WTC11 (cell line): ENCODE measurements at places on chromosomes 6 and 20. TPM values are rescaled to one million over a fixed set of nuclear protein-coding genes. Genes with fewer than 3 reads are reported as not detected.

GRCh38 chr6:27591699-27592480 is 119.0 kb upstream of the ZNF184 start:
- peaks cover 7% of the 10 kb centered on the region; the same call in 1 of the 2 replicates for H3K4me1 ChIP-seq
- H3K27me3 ChIP-seq, result peaks cover 10% of the 10 kb centered on the region
- H3K27ac ChIP-seq, result no peak overlapping the region
- no peaks in the 10 kb centered on the region for H3K36me3 ChIP-seq

GRCh38 chr6:160226118-160226591 is 32.5 kb downstream of the SLC22A2 start:
- H3K4me3 ChIP-seq, result no peak overlapping the region
- peaks cover 76% of the 10 kb centered on the region for H3K4me1 ChIP-seq
- peaks cover 10% of the 10 kb centered on the region for H3K27me3 ChIP-seq
- DNase-seq, result no peak
- peak overlapping the region; percentile 89 for H3K27ac ChIP-seq

DNA sequence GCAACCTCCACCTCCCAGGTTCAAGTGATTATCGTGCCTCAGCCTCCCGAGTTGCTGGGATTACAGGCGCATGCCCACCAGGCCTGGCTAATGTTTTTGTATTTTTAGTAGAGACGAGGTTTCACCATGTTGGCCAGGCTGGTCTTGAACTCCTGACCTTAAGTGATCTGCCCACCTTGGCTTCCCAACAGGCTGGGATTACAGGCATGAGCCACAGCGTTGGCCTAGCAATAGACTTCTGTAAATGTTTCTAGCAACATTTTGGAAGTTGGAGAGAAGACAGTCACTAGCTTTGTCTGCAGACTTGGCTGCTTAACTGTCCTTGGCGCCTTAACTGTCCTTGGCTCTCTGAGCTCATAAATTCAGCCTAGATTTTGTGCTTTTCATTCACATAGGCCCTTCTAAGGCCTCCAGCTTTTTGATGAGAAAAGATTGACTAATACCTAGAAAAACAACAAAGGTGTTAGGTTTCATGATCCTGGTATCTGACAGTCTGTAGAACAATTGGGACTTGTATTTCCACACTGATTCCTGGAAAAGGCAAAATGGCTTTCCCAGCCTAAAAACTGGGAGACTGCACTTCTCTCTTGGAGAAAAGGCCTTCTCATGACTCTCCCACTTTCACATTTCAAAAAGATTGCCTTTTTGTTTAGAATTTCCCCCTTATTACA is 49.7 kb downstream of the OR2B2 start:
- H3K4me3 ChIP-seq, result no peak overlapping the region
- peaks cover 4% of the 10 kb centered on the region; the same call in 1 of the 2 replicates for H3K27me3 ChIP-seq
- H3K4me1 ChIP-seq, result peaks cover 8% of the 10 kb centered on the region
- DNase-seq, result no peak
- H3K27ac ChIP-seq, result no peak overlapping the region

- H3K27ac ChIP-seq, result no peak overlapping the region
- H3K36me3 ChIP-seq, result no peaks in the 10 kb centered on the region
- H3K4me1 ChIP-seq, result peaks cover 6% of the 10 kb centered on the region; the same call in 1 of the 2 replicates
Measured at GRCh38 chr20:8089668-8090067, 42.4 kb upstream of the PLCB1 start.

DNA sequence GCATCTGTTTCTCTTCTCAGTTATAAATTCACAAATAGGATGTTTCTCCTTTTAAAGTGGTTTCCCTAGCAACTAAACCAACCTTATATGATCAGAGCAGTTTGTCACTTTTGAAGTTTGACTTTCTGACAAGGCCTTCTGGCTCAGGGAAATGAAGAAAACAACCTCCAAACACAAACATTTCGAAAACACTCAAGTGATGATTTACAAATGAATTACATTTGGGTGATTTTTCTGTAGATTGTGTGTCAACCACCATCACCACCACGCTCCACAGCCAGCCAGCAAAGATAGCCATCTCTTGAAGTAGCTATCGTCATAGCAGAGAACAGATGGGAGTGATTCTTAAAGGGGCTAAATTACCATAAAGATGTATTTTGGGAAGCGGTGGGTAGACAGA is 16.5 kb upstream of the MLIP start:
- no peaks in the 10 kb centered on the region for H3K36me3 ChIP-seq
- DNase-seq, result no peak
- no peak overlapping the region for H3K4me3 ChIP-seq
- H3K4me1 ChIP-seq, result peaks cover 4% of the 10 kb centered on the region; the same call in 1 of the 2 replicates
- H3K27me3 ChIP-seq, result no peaks in the 10 kb centered on the region
- no peak overlapping the region for H3K27ac ChIP-seq

DNA sequence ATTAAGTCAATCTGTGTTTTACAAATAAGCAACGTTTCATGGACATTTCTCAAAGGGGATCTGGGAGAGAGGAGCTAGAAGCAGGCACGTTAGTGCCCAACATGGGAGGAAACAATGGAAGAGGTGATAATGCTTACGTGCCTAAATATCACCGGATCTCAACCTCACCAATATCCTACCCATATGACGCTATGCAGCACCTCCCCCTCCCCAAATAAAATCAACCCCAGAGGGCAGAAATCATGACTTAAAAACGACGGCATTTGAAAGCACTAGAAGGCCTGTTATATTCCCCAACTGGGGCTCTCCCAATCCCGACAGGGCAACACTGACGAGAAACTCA is 425 bp downstream of the HBS1L start:
- peaks cover 12% of the 10 kb centered on the region for H3K4me1 ChIP-seq
- peak overlapping the region; percentile 92 for H3K4me3 ChIP-seq
- H3K27me3 ChIP-seq, result no peaks in the 10 kb centered on the region
- H3K36me3 ChIP-seq, result peaks cover 5% of the 10 kb centered on the region
- DNase-seq, result no peak

DNA sequence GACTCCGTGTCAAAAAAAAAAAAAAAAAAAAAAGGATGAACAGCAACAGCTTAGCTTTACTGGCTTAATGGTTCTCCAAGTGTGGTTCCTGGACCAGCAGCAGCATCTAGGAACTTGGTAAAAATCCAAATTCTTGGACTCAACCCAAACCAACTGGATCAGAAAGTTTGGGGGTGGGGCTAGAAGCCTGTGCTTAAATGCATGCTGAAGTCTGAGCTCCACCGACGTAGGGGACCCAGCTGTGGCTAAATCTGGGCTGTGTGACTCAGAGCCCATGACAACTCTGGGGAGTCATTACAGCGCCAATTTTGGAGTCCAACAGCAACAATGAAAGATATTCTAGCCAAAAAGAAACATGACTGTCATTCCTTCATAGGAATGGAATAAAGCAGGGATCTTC is 13.6 kb upstream of the CHD6 start:
- no peak overlapping the region for H3K27ac ChIP-seq
- DNase-seq, result no peak
- no peak overlapping the region for H3K4me3 ChIP-seq
- H3K27me3 ChIP-seq, result no peaks in the 10 kb centered on the region
- H3K4me1 ChIP-seq, result peaks cover 10% of the 10 kb centered on the region

DNA sequence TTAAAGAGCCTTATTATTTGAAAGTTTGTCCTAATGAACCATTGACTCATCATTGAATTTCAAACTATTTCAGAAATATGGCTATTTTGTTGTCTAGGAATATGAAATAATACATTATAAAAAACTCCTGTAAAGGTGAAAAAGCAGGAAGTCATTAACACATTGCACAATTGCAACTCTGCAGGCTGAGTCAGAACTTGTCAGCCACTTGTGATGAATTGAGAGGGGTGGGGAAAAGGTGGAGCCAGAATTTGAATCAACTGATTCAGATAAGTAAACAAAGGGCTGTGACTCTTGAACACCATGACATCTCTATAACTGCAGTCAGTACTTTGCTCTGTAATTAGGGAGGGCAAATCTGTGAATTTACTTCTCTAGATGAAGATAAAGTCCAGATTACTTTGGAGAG is 6.0 kb downstream of the C6orf141 start:
- H3K27ac ChIP-seq, result no peak overlapping the region
- H3K4me3 ChIP-seq, result no peak overlapping the region
- DNase-seq, result no peak
- H3K36me3 ChIP-seq, result peaks cover 27% of the 10 kb centered on the region
- H3K4me1 ChIP-seq, result peaks cover 40% of the 10 kb centered on the region
- H3K27me3 ChIP-seq, result peaks cover 96% of the 10 kb centered on the region

GRCh38 chr20:54067606-54068174 is 2.7 kb downstream of the BCAS1 start:
- H3K36me3 ChIP-seq, result no peaks in the 10 kb centered on the region
- no peak for DNase-seq
- H3K4me1 ChIP-seq, result peaks cover 36% of the 10 kb centered on the region
- H3K4me3 ChIP-seq, result no peak overlapping the region
- no peaks in the 10 kb centered on the region for H3K27me3 ChIP-seq

DNA sequence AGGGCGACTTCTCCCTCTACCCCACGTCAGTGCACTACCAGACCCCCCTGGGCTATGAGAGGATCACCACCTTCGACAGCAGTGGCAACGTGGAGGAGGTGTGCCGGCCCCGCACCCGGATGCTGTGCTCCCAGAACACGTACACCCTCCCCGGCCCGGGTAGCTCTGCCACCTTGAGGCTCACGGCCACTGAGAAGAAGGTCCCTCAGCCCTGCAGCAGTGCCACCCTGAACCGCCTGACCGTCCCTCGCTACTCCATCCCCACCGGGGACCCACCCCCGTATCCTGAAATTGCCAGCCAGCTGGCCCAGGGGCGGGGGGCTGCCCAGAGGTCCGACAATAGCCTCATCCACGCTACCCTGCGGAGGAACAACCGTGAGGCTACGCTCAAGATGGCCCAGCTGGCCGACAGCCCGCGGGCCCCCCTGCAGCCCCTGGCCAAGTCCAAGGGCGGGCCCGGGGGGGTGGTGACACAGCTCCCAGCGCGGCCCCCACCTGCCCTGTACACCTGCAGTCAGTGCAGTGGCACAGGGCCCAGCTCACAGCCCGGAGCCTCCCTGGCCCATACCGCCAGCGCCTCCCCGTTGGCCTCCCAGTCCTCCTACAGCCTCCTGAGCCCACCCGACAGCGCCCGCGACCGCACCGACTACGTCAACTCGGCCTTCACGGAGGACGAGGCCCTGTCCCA is 57.5 kb upstream of the TMEM181 start:
- no peaks in the 10 kb centered on the region; the same call in 1 of the 2 replicates for H3K27me3 ChIP-seq
- peaks cover 27% of the 10 kb centered on the region for H3K36me3 ChIP-seq
- peaks cover 3% of the 10 kb centered on the region for H3K4me1 ChIP-seq
- no peak overlapping the region for H3K4me3 ChIP-seq
- no peak overlapping the region for H3K27ac ChIP-seq

DNA sequence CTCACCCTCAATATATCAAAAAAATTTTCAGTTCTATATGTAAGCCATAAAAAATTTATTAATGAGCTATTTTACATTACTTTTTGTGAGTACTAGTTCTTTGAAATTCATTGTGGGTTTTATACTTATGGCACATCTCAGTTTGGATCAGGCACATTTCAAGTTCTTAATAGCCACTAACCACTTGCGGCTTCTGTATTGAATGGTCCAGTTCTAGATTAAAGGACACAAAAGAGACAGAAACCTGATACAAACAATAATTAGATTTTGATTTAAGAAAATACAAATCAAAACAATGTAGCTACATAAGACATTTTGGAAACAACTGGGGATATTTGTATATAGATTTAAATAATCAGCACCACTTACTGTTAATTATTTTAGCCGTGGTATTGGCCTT is 86.6 kb upstream of the RNF24 start:
- H3K27ac ChIP-seq, result no peak overlapping the region
- DNase-seq, result no peak
- H3K36me3 ChIP-seq, result no peaks in the 10 kb centered on the region
- H3K27me3 ChIP-seq, result no peaks in the 10 kb centered on the region; the same call in 1 of the 2 replicates

GRCh38 chr6:57183336-57183735 is 11.2 kb downstream of the BAG2 start:
- no peak for DNase-seq
- H3K4me1 ChIP-seq, result peaks cover under 1% of the 10 kb centered on the region; the same call in 1 of the 2 replicates
- H3K36me3 ChIP-seq, result peaks cover 17% of the 10 kb centered on the region

- peaks cover 7% of the 10 kb centered on the region; the same call in 1 of the 2 replicates for H3K4me1 ChIP-seq
- H3K27me3 ChIP-seq, result peaks cover 14% of the 10 kb centered on the region
- no peak overlapping the region for H3K4me3 ChIP-seq
Measured at GRCh38 chr6:27492631-27493190, 19.8 kb upstream of the ZNF184 start.

- H3K36me3 ChIP-seq, result no peaks in the 10 kb centered on the region
- H3K27me3 ChIP-seq, result no peaks in the 10 kb centered on the region
- DNase-seq, result no peak
Measured at GRCh38 chr6:110831405-110831804, 16.1 kb upstream of the CDK19 start.

GRCh38 chr6:142568857-142569597 is 267.2 kb downstream of the ADGRG6 start:
- DNase-seq, result no peak
- peak overlapping the region; percentile 92 for H3K27ac ChIP-seq
- H3K27me3 ChIP-seq, result peaks cover 5% of the 10 kb centered on the region
- 0 out of 2 replicates have a peak overlapping the region, but pooled peaks have one; percentile 4 for H3K4me3 ChIP-seq

GRCh38 chr20:12028771-12029170 is 111.1 kb downstream of the BTBD3 start:
- H3K4me3 ChIP-seq, result no peak overlapping the region
- H3K36me3 ChIP-seq, result no peaks in the 10 kb centered on the region
- H3K27me3 ChIP-seq, result no peaks in the 10 kb centered on the region
- DNase-seq, result no peak

DNA sequence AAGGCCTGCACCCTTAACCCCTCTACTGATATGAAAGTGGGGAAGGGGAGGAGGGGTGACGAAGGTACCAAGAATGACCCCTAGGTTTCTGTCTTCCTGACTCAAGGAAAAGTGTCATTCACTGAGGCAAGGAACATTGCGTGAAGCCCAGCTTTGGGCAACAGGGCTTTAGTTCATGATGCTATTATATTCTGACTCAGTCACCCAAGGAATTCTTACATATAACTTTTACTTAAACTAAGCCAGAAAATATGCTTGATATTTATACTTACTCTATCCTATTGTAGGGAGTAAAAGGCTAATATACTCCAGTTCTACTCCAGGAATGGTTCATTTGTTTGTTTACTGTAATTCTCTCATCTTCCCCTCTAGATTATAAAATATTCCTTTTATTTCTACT is 60.5 kb downstream of the DOP1A start:
- peaks cover 17% of the 10 kb centered on the region for H3K4me1 ChIP-seq
- peaks cover 35% of the 10 kb centered on the region for H3K36me3 ChIP-seq
- no peak overlapping the region for H3K4me3 ChIP-seq
- no peaks in the 10 kb centered on the region for H3K27me3 ChIP-seq

ECT2L gene
- total RNA-seq, result not detected in 3 replicates

TRAPPC3L gene
- not detected in 3 replicates for total RNA-seq

FERMT1 gene
- total RNA-seq, result 16.8 to 23.0 TPM (median 17.6 TPM) in 3 replicates

B4GALT5 gene
- total RNA-seq, result 62.4 to 71.5 TPM (median 69.4 TPM) in 3 replicates

NKAIN4 gene
- 7.2 to 11.0 TPM (median 9.6 TPM) in 3 replicates for total RNA-seq
